Neuronal stem cell (in vitro differentiated cells): ENCODE measurements at places on chromosomes 3 and 15.
A peak's percentile ranks its signal among the peaks of the same experiment; 100 is the strongest.

- H3K27me3 ChIP-seq = no peaks in the 10 kb centered on the region
- no peak overlapping the region for H3K4me3 ChIP-seq
- no peaks in the 10 kb centered on the region for H3K36me3 ChIP-seq
- H3K27ac ChIP-seq = no peak overlapping the region
- peaks cover 2% of the 10 kb centered on the region for H3K4me1 ChIP-seq
- DNase-seq = no peak
Observed at GRCh38 chr3:156201411-156202405, 81.3 kb downstream of the KCNAB1 start.

DNA sequence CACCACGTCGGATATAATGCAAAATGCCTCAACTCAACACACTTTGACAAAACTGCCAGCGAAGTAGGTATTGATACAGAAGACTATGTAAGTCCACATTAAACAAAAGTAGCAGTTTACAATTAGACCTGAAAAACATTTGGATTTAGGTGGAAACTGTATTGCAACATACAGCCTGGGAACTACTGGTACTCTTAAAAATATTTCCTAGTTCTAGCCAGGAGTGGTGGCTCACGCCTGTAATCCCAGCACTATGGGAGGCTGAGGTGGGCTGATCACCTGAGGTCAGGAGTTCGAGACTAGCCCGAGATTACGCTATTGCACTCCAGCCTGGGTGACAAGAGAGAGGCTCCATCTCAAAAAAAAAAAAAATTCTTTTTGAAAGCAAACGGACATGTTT, 246.2 kb downstream of the ZBTB20 start:
- H3K27ac ChIP-seq = no peak overlapping the region
- peaks cover 36% of the 10 kb centered on the region for H3K4me1 ChIP-seq
- no peaks in the 10 kb centered on the region for H3K27me3 ChIP-seq
- DNase-seq = no peak
- H3K36me3 ChIP-seq = no peaks in the 10 kb centered on the region

- H3K36me3 ChIP-seq = no peaks in the 10 kb centered on the region
- H3K27me3 ChIP-seq = no peaks in the 10 kb centered on the region
- peaks cover 1% of the 10 kb centered on the region for H3K4me1 ChIP-seq
- no peak overlapping the region for H3K4me3 ChIP-seq
- H3K27ac ChIP-seq = no peak overlapping the region
Observed at GRCh38 chr3:169305460-169305859, 358.1 kb downstream of the MECOM start.

- no peak for DNase-seq
- no peaks in the 10 kb centered on the region for H3K27me3 ChIP-seq
- no peak overlapping the region for H3K4me3 ChIP-seq
- peaks cover 1% of the 10 kb centered on the region for H3K4me1 ChIP-seq
Observed at GRCh38 chr3:150737874-150738679, 24.9 kb downstream of the SIAH2 start.

DNA sequence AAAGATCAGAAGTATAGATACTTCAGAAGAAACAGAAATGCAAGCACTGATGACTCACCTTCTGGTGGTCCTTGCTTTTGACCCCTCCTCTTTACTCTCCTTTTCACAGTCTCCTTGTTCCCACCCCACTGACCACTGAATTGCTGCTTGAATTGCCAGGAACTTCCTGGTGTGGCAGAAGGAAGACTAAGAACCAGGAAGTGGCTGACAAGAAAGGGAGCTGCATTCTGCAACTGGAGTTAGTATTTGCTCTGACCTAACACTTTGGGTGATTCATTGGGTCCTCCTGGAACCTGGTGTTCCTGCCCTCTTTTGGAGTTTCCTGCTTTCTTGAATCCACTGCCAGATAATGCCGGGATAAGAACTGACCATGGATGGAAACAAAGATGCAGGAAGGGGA, 23.0 kb downstream of the KY start:
- no peak overlapping the region for H3K4me3 ChIP-seq

- H3K4me3 ChIP-seq = no peak overlapping the region
- no peaks in the 10 kb centered on the region for H3K36me3 ChIP-seq
- no peak overlapping the region for H3K27ac ChIP-seq
Observed at GRCh38 chr3:31227131-31227562, 305.6 kb upstream of the STT3B start.

- no peak overlapping the region for H3K27ac ChIP-seq
- no peaks in the 10 kb centered on the region for H3K36me3 ChIP-seq
- no peak for DNase-seq
- H3K27me3 ChIP-seq = peaks cover 10% of the 10 kb centered on the region
- H3K4me3 ChIP-seq = peak overlapping the region; percentile 98
Observed at GRCh38 chr15:78149805-78150751, 916 bp downstream of the IDH3A start.

DNA sequence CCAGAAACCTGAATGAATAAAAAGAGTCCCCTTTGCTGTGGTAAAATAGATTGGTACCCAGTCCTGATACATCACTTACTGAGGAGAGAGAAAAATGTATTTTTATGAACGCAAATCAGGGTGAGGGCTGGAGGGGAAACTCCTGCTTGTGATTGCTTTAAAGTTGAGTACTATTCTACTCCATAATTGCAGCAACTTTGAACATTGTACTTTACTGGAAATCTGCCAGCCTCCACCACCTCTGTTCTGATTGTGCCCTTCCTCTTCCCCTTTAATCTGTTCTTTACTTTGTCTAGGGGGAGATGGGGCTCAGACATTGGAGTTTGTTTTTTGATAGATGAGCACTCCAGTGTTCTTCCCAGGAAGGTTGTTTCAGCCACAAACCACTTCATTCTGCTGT, 81.9 kb downstream of the C3orf38 start:
- no peak overlapping the region for H3K27ac ChIP-seq
- no peaks in the 10 kb centered on the region for H3K36me3 ChIP-seq
- no peaks in the 10 kb centered on the region for H3K27me3 ChIP-seq
- no peak for DNase-seq
- H3K4me3 ChIP-seq = no peak overlapping the region
- H3K4me1 ChIP-seq = no peaks in the 10 kb centered on the region

GRCh38 chr3:38805765-38806386, 10.1 kb downstream of the SCN10A start:
- no peak overlapping the region for H3K27ac ChIP-seq
- no peaks in the 10 kb centered on the region for H3K36me3 ChIP-seq
- no peak overlapping the region for H3K4me3 ChIP-seq

DNA sequence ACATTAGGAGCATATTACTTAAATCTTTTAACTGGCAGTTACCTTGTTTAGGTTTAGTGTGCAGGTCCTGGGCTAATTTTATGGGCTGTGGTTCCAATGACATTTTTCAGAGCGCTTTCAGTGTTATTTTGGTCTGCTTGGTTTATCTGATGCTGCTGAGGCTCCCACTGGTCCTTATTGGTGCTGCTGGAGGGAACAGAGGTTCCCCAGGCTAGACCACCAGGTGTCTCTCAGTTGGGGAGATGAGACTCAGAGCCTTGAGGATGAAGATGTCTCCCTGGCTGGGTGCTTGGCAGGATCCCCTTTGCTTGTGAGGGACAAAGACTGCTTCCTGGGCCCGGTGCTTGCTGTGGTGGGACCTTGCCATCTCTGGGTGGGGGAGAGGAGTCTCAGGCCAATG, 28.3 kb upstream of the TASOR start:
- H3K4me1 ChIP-seq = no peaks in the 10 kb centered on the region
- H3K36me3 ChIP-seq = no peaks in the 10 kb centered on the region
- no peaks in the 10 kb centered on the region for H3K27me3 ChIP-seq
- no peak overlapping the region for H3K4me3 ChIP-seq
- no peak for DNase-seq

GRCh38 chr3:188149587-188149986, 4.4 kb upstream of the LPP start:
- no peak overlapping the region for H3K4me3 ChIP-seq
- H3K27ac ChIP-seq = no peak overlapping the region
- DNase-seq = no peak
- H3K4me1 ChIP-seq = peaks cover 6% of the 10 kb centered on the region
- no peaks in the 10 kb centered on the region for H3K27me3 ChIP-seq
- H3K36me3 ChIP-seq = no peaks in the 10 kb centered on the region

DNA sequence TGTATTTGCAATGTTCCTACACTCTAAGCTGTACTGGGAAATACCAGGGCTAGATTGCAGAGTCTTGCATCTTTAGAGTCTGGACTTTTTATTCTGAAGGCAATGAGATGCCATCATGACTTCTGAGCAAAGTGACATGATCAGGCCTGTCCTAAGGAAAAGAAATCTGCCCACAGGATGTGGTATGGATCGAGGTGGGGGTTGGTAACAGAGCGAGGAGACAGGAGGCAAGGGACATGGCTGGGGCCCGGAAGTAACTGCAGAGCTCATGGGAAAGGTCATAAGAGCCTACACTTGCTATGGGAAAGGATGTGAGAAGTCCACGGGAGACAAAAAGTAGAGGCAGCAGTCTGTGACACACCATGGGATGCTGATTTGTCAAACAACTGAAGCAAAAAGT, 121.5 kb downstream of the OXNAD1 start:
- no peak for DNase-seq
- H3K27ac ChIP-seq = no peak overlapping the region
- H3K4me1 ChIP-seq = no peaks in the 10 kb centered on the region
- no peaks in the 10 kb centered on the region for H3K27me3 ChIP-seq
- no peak overlapping the region for H3K4me3 ChIP-seq

GRCh38 chr3:98188545-98188944, 22.0 kb downstream of the OR5H15 start:
- no peaks in the 10 kb centered on the region for H3K27me3 ChIP-seq
- no peak overlapping the region for H3K4me3 ChIP-seq
- DNase-seq = no peak
- no peaks in the 10 kb centered on the region for H3K4me1 ChIP-seq

GRCh38 chr3:155236473-155236872, 57.0 kb downstream of the STRIT1 start:
- no peak overlapping the region for H3K27ac ChIP-seq
- H3K27me3 ChIP-seq = no peaks in the 10 kb centered on the region
- no peak for DNase-seq
- H3K36me3 ChIP-seq = no peaks in the 10 kb centered on the region
- peaks cover 3% of the 10 kb centered on the region for H3K4me1 ChIP-seq

DNA sequence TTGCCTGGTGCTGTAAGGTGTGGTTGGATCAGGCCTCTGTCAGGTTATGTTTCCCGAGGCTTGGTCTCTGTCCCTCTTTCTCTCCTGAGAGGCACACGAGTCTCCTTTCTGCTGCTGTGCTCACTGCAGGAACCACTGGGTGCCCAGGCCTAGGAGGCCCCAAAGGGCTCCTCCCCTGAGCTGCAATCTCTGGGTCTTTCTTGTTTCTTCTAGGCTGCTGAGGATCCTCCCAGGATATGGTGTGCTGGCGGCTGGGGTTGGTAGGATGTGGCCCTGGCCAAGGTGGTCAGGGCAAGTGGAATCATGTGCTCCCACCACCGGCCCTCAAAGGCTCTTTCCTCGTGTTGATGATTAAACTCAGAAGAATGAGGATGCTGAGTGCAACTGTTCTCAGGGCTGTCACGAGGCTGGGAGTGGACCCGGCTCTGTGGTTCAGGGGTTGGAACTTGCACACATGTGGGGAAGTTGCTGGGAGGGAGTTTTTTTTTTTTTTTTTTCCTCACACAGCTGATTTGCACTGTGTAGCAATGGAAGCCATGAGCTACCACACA, 43.6 kb upstream of the CTSH start:
- H3K27me3 ChIP-seq = peaks cover 7% of the 10 kb centered on the region
- DNase-seq = no peak
- H3K27ac ChIP-seq = no peak overlapping the region
- no peaks in the 10 kb centered on the region for H3K36me3 ChIP-seq

DNA sequence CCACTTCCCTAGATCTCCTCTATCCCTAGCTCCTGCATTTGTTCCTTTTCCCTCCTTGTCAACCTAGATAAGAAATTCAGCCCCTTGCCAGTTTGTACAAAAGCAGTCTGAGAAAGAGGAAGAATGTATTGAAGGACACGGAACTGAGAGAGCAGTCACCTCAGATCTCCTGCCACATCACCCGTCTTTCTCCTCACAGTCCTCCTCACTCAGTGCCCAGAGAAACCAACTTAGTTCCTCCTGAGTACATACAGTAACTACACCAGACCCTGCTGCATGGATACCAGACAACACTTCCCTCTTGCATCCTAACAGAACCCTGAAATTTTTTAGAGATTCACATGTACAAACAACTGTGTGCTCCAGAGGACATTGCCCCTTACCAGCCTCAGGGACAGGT, 563.6 kb upstream of the ADAMTS9 start:
- no peak overlapping the region for H3K4me3 ChIP-seq
- H3K27me3 ChIP-seq = no peaks in the 10 kb centered on the region
- no peak overlapping the region for H3K27ac ChIP-seq
- no peaks in the 10 kb centered on the region for H3K36me3 ChIP-seq
- peaks cover 9% of the 10 kb centered on the region for H3K4me1 ChIP-seq
- DNase-seq = no peak

GRCh38 chr15:99997112-99997651, 263.9 kb upstream of the LYSMD4 start:
- no peak overlapping the region for H3K4me3 ChIP-seq
- H3K4me1 ChIP-seq = no peaks in the 10 kb centered on the region
- H3K36me3 ChIP-seq = no peaks in the 10 kb centered on the region
- no peak for DNase-seq
- H3K27ac ChIP-seq = no peak overlapping the region

- H3K4me1 ChIP-seq = no peaks in the 10 kb centered on the region
- no peaks in the 10 kb centered on the region for H3K36me3 ChIP-seq
- H3K27ac ChIP-seq = no peak overlapping the region
- no peaks in the 10 kb centered on the region for H3K27me3 ChIP-seq
- no peak for DNase-seq
- H3K4me3 ChIP-seq = no peak overlapping the region
Observed at GRCh38 chr3:170531054-170531453, 54.8 kb downstream of the SLC7A14 start.

- no peak overlapping the region for H3K4me3 ChIP-seq
- no peak for DNase-seq
- H3K4me1 ChIP-seq = peaks cover 25% of the 10 kb centered on the region
- H3K36me3 ChIP-seq = peaks cover 70% of the 10 kb centered on the region
- H3K27ac ChIP-seq = no peak overlapping the region
Observed at GRCh38 chr15:63049783-63050371, 7.3 kb downstream of the TPM1 start.

DNA sequence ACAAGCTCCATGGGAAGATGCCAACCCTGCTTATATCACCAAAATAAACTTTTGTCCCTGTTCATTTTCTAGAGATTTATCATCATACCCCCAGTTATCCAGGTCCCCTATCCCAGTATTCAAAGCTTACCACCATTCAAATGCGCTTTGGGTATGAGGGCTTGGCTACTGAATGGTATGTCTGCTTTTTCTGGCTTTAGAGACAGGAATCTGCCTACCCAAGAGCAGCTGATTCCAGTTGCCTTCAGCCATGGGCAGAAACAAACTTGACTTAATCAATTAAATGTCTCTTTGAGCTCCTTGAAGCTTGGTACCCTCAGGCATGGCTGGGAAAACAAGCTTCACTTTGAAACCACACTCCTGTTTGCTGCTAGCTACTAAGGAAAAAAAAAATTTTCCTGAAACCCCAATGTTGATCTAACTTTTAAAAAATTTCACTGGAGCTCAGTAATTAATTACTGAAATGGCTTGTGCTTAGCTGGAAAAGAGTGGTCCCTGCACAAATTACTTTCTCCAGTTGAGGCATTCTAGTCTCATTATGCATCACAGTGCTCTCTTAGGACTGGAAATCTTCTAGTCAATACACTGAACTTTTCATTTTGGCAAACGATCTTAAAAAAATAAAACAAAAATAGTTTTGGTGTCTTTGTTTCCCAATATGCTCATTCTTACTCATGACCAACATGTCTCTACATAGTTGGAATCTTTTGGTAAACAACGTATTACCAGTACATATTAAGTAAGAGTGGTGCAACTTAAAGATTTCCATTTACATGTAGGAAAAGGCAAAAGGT, 242.8 kb downstream of the DTWD1 start:
- H3K36me3 ChIP-seq = no peaks in the 10 kb centered on the region
- H3K4me3 ChIP-seq = no peak overlapping the region
- H3K4me1 ChIP-seq = peaks cover 2% of the 10 kb centered on the region
- no peak overlapping the region for H3K27ac ChIP-seq
- no peak for DNase-seq
